ENCODE measurements at places on chromosomes 11 and 22.

- no peak for DNase-seq
These were observed 98.5 kb downstream of the SMCO4 start for GRCh38 chr11:93444617-93445073.

DNA sequence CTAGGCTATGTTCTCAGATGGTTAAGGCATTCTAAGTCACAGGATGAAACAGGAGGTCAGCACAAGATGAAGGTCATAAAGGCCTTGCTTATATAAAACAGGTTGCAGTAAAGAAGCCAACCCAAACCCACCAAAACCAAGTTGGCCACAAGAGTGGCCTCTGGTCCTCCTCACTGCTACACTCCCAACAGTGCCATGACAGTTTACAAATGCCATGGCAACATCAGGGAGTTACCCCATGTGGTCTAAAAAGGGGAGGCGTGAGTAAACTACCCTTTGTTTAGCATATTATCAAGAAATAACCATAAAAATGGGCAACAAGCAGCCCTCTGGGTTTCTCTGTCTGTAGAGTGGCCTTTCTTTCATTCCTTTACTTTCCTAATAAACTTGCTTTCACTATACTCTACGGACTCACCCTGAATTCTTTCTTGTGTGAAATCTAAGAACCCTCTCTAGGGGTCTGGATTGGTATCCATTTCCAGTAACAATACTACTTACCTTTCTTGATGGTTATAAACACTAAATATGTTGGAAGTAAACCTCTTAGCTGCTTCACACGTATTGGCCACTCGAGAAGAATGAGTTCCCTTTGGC, 1237.9 kb downstream of the FAM181B start:
- no peak for DNase-seq

- no peak for DNase-seq
These were observed 12.9 kb downstream of the GAL3ST1 start for GRCh38 chr22:30561402-30562189.

DNA sequence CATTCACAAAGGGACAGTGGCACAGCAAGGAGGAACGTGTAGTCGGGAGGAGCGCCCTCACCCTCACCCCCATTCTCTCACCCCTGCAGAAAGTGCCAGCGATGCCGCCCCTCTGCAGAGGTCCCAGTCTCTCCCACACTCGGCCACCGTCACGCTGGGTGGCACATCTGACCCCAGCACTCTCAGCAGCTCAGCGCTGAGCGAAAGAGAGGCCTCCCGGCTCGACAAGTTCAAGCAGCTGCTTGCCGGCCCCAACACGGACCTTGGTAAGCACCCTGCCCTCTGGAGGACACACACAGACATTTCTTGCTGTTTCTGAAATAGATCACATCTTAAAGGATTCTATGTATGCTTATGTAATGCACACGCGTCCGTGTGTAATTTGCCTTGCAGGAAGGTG, 34.9 kb downstream of the TBC1D22A start:
- no peak for DNase-seq

GRCh38 chr22:42808521-42808920, 48.6 kb downstream of the ARFGAP3 start:
- no peak for DNase-seq

Data from NCI-H1048 (cell line).